ENCODE measurements at places on chromosomes 5 and 9.
A peak's percentile ranks its signal among the peaks of the same experiment; 100 is the strongest.

GRCh38 chr5:109880907-109881685 is 191.4 kb downstream of the MAN2A1 start:
- no peak for DNase-seq

DNA sequence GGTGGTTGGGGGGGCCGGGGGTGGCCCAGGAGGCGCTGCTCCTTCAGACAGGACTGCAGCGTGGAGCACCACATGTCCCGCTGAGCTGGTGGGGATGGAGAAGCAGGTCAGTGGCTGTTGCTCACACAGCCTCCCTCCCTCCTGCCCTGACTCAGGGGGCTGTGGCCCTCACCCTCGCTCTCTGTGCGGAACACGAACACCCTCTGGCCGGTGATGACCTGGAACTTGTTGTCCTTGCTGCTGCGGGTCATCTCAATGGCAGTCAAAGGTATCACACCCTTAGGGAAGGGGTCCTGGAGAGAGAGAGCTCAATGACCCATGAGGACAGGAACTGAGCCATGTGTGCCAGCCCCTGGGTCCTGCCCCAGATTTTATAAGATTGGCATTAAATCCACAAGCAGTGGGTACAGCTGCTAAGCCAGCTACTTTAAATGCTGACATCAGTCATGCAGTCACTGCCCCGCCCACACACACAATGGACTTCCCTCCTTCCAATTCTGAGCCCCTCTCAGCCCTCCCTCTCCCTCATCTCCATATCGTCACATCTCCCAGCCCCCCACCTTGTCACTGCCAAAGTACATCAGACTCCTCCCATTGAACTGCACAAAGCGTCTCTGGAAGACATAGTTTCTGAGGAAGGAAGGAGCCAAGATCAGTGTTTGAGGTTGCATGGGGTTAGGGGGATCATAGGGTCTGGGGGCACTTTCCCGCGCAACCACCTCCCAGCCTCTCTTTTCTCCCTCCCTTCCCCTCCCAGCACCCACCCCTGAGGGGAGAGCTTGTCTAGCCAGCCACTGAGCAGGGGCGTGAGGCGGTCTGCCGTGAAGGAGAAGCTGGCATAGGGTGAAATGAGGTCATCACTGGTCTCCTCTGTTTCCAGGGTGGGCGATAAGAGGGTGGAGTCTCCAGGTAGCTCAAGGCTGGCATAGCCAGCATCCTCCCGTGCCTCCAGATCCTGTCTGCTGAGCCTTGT is 8.9 kb downstream of the ARAP3 start:
- DNase-seq, result peak; percentile 66

GRCh38 chr9:114244570-114244969 is 78.3 kb upstream of the ORM1 start:
- DNase-seq, result no peak

DNA sequence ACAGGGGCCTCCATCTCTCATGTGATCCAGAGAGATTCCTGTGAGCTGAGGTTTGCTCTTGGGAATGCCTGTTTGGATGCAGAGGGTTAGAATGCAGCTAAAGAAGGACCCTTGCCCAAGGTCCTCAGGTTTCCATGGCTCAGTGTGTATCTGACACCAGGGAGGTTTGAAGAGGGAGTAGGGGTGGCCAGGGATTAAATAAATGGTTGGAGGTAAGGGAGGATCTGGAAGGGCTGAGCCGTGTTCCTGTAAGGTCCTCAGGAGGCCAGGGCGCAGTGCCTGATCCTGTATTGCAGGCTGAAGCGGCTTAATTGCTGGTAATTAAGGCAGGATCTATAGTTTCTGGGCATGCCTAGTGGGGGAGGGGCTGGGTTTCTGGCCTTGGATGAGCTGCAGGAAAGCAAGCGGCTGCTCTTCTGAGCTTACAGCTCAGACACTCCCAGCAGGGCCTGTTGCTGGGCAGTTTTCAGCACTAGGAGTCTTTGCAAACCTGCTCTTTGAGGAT is 41.5 kb upstream of the MAP1B start:
- DNase-seq, result no peak

DNA sequence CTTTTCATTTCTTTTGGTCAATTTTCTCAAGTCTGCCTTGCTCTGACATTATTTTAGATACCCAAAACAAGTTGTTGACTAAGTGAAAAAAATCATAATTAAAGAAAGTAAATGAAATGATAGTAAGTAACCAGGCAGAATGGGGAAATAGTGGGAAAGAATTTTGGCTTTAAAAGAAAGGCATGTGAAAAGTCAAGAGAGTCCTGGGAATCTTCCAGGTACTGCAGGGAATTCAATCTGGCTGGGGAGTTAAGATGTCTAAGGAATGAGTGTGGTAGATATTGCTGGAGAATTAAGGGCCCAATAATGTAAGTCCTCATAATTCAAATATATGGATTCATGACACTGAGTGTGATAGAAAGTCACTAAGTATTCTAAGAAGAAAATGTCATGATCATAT is 123.1 kb upstream of the PAPPA start:
- DNase-seq, result no peak

DNA sequence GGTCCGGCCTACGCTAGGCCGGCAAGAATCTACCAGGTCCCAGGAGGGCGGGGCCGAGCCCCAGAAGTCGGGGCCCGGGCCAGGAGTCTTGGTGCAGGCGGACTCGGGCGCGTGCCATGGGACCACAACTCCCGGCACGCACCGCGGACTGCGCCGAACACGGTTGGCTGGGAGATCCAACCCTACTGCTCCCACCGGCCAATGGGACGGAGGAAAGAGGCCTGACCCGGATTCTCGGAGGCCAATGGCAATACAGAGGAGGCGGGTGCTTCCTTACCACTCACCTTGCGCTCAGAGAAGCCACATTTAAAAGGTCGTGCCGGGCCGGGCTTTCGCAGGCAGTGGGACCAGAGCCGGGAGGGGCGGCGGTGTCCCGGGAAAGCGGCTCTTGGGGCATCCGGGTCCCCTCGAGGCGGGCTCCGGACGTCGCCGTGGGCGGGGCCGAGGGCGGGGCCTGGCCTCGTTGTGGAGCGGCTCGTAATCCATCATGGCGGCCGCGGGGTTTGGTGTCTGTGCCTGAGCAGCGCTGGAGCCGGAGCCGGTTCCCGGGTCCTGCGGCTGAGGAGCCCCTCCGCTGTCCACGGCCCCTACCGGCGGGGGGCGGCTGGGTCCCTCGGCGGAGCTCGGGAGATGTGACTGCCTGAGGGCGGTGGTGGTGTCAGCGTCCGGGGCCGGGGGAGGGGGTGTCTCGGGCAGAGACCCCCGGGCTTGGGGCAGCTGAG is 19.1 kb downstream of the EXOSC2 start:
- DNase-seq, result peak; percentile 98

- no peak for DNase-seq
Observed at GRCh38 chr5:43485406-43485805, 1.7 kb upstream of the TMEM267 start.

- no peak for DNase-seq
Observed at GRCh38 chr9:5563886-5564285, 53.6 kb downstream of the PDCD1LG2 start.

GRCh38 chr5:168329302-168329701 is 37.9 kb downstream of the WWC1 start:
- no peak for DNase-seq

GRCh38 chr9:136316271-136316751 is 11.0 kb upstream of the GPSM1 start:
- DNase-seq, result no peak

GRCh38 chr9:85158512-85158911 is 489.0 kb downstream of the NTRK2 start:
- no peak for DNase-seq

DNA sequence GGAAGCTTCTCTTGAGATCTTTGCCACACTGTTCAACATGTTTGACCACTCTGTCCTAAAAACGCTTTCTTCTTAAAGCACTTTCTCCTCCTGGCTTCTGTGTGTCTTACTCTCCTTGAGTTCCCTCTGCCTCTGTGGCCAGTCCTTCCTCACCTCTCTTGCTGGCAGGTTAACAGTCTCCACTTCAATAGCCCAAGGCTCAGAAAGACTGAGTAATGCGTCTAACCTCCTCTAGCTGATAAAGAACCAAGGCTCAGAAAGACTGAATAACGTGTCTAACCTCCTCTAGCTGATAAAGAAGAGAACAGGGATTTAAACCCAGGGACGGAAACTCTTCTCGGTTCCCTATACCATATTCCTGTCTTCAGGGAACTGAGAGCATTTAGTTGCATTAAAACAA is 205.2 kb downstream of the AOPEP start:
- DNase-seq, result no peak

GRCh38 chr9:124801356-124801755 is 24.4 kb downstream of the OLFML2A start:
- no peak for DNase-seq

GRCh38 chr5:141543053-141543452 is 54.2 kb downstream of the PCDHGC5 start:
- no peak for DNase-seq

DNA sequence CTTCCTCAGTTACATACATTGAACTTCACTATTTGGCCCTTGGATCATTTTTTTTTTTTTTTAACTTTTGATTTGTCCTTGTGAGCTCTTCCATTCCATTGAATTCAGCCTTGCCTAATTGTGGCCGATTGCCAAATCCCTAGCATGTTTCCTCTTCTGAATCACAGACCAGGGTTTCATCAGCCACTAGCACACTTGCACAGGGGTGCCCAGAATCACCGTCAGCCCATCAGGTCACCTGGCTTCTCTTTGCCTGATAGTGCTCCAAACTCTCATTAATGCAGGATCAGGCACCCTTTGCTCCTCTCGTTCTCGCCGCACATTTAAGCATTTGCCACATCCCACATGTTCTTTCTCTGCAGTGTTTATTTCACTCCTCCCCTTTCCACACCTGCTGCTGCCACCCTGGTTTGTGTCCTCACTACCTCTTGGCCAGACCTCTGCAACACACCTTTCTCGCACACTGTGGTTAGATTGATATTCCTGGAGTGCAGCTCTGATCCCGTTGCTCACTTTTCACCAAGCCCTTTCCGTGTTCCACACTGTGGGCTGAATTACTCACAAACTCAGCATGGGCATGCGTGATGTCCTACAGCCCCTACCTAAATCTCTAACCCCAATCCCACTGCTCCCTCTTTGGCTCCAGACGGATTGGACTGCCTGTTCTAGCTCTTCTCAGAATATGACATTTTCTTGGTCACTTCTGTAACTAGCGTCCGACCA is 9.8 kb downstream of the PIK3R1 start:
- no peak for DNase-seq

GRCh38 chr9:88578121-88579049 is 43.4 kb downstream of the NXNL2 start:
- peak; percentile 28 for DNase-seq

- no peak for DNase-seq
Observed at GRCh38 chr5:149140197-149141002, 893 bp upstream of the ABLIM3 start.

- DNase-seq, result no peak
Observed at GRCh38 chr9:86721843-86722705, 225.2 kb downstream of the GAS1 start.

DNA sequence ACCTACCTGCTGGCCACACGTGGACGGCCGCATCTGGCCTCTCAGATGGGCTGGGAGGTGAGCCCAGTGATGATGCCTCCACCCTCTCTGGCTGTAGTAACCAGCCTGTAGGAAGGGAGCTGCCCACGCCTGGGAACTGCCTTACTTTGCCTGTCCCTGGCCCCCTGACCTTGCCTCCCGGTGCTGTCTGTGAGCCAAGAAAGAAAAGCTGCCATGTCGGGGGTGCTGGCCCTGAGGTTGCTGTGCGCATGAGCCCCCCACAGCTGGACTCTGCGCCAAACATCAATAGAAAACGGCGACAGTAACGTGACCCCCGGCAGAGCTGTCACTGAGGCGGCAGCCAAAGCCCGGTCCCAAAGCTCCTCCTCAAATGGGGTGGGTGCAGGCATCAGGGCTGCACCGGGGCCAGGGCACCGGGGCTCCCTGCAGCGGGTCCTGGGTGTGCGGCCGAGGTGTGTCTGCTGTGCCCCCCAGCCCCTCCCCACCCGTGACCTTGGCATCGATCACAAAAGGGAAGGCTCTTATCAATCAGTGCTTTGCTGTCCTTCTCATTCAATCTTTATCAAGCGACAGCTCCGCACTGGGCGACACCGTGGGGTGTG is 15.3 kb upstream of the SLC9A3 start:
- no peak for DNase-seq

DNA sequence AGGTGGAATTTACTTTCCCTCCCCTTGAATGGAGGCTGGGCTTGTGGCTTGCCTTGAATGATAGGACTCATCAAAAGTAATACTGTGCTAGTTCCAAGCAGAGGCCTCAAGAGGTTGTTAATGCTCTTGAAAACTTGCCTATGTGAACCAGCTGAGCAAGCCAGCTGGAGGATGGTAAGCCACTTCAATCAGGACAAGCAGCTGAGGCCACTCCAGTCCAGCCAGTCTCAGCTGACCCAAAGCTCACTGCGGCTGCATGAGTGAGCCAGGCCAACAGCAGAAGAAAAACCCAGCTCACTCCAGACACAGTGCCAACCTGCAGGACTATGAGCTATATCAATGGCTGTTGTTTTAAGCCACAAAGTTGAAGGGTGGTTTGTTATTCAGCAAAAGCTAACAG is 182.8 kb downstream of the MCTP1 start:
- DNase-seq, result no peak

GRCh38 chr9:72749276-72749675 is 203.6 kb downstream of the ALDH1A1 start:
- DNase-seq, result no peak

GRCh38 chr5:171606414-171607024 is 179.1 kb upstream of the SMIM23 start:
- DNase-seq, result no peak

DNA sequence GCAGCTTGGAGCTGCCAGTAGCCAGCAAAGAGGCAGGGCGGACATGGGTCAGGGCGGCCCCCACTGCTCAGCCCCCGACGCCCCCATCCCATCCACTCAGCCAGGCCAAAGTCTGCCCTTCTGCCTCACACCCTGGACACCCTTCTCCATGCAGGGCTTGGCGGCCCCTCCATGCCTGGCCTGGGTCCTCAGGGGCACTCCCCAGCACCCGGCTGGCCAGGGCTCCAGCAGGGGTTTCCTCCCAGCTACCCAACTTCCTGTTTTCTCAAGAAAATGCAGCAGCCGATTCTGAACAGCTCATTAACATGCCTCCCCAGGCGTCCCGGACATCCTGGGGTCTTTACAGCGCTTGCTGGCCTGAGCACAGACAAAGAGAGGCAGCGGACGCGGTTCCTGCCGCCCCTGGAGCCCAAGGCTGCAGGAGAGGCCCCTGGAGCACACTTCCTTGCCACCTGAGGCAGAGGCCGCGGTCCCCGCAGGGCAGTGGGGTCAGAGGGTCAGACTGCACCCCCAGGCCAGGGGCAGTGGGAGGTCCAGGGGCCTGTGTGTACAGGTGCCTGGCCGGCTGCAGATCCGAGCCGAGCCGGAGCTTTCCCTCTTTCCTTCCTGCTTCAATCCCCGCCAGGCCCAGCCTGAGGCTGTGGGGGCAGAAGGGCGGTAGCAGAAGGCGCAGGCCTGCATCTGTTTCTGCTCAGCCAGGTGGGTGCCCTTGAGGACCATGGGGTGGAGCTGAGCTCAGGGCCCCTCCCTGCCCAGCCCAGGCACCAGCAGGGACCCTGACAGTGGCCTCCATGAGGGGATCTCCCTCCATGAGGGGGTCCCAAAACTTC is 18.7 kb upstream of the NRARP start:
- DNase-seq, result no peak

GRCh38 chr9:101220341-101220740 is 164.5 kb downstream of the BAAT start:
- DNase-seq, result no peak

All from putamen (tissue), 1 donor.